T-helper 9 cell (primary cell): ENCODE measurements at places on chromosomes 13 and 19.
A peak's percentile ranks its signal among the peaks of the same experiment; 100 is the strongest.

GRCh38 chr13:83929157-83929556 is 46.9 kb upstream of the SLITRK1 start:
- no peak for DNase-seq

DNA sequence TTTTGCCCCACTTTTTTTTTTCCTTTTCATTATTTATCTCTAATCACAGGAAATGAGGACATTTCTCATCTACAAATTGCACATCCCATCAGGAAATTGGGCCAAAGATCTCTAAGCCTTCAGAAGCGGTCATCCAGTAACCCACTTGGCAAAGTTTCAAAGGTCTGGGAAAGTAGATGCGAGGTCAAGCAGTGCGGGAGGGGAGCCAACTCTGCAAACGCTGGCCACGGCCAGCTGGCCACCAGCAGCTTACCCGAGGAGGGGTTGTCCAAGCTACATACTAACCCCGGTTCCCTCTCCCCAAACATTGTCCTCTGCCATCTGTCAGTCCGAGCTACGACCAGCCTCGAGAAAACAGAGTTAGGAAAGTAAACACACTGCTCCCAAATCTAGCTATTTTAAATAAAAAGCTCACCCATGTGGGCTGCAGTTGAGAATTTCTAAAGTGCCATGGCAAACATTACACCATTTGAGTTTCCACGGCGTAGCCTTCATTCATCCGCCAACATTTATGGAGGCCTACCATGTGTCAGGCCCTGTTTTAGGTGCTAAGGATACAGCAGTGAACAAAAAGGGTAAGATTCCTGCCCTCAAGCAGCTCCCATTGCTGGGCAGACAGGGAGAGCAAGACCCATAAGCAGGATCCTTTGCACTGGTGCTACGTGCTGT is 11.5 kb downstream of the FFAR2 start:
- no peak for DNase-seq

- no peak for DNase-seq
Measured at GRCh38 chr13:50467156-50468110, 376.1 kb downstream of the DLEU7 start.

DNA sequence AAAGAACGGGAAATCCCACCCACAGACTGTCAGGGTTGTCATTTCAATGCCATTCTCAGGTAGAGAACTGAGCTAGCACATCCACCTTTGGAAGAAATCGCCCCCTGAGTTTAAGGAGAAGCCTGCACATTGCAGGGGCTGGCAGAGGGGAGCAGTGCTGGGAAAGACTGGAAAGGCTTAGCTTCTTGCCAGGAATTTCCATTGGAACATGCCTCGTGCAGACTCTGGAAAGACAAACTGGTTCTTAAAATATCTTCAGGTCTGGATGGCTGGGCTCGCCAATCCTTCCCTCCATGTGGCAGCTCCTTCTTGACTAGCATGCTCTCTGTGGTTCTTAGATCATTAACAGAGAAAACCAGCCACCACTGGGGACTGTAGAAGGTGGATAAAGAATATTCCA is 414.1 kb downstream of the TSHZ3 start:
- no peak for DNase-seq

DNA sequence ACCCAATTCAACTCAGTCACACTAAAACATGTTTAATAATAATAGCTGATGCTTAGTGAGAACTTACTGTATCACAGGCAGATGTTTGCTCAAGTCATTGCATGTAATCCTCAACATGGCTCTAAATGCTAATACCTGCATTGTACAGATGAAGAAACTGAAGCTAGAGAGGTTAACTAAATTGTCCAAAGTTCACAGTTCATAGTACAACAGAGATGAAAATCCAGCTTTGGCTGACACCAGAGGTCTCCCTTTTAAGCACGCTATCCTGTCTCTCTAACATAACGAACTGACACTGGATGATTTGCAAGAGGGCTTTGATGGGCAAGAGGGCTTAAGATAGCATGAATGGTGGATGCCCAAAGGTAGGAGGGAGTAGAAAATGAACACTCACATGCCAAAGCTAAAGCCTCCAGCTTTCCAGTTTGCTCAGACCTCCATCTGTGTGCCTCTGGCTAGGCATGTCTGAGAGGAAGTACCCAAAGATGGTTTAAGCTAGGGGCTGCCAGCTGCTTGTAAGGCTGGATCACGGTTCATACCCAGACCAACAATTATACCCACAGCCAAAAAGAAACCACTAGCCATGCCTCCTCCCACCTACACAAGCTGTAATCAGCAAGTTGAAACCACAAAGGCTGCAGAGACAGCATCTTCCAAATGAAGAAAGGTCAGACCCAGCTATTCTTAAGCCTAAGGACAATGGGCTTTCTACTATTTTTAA is 196.9 kb upstream of the UBL3 start:
- DNase-seq = no peak

GRCh38 chr13:110301083-110301482 is 5.9 kb downstream of the COL4A1 start:
- no peak for DNase-seq

- no peak for DNase-seq
Measured at GRCh38 chr13:88802886-88803285, 1131.7 kb downstream of the SLITRK5 start.

- no peak for DNase-seq
Measured at GRCh38 chr19:33240181-33240771, 14.6 kb upstream of the SLC7A10 start.

GRCh38 chr13:20567881-20568528 is 1.0 kb downstream of the IFT88 start:
- no peak for DNase-seq

DNA sequence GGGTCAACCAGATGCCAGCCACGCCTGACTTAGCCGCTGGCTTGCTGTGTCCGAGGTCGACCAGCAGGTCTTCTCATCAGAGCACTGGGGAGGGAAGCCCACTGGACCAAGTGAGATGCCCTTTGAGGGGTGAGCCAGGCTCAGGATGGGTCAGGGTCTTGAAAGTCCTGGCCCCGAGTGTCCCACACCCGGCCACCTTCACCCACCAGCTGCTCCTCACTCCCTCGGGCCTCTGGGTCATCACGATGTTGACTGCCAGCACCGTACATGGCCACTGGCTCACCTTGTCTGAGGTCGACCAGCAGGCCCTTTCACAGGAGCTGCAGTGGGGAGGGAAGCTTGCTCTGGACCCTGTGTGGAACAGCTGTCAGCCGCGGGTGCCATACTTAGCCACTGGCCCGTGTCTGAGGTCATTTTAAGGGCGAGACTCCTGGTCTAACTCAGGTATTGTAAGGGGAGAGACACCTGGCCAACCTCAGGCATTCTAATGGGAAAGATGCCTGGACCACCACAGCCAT is 1361.3 kb downstream of the UQCRFS1 start:
- no peak for DNase-seq

- peak; percentile 73 for DNase-seq
Measured at GRCh38 chr19:48415395-48415794, 21.9 kb downstream of the GRIN2D start.

DNA sequence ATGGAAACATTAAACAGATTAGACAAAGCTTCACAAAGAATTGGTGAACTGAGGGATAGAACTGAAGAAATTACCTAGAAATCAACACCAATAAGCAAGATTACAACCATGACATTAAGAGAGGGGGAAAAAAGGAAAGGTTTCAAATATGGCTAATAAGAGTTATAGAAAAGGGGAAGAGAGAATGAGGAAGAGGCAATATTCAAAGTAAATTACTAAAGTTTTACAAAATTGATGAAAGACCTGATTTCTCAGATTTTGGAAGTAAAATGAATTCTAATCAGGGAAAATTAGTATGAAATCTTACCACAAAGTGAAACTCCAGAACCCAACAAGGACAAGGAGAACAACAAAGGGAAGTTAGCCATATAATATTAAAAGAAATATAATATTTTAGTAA is 187.4 kb downstream of the NBEA start:
- no peak for DNase-seq

DNA sequence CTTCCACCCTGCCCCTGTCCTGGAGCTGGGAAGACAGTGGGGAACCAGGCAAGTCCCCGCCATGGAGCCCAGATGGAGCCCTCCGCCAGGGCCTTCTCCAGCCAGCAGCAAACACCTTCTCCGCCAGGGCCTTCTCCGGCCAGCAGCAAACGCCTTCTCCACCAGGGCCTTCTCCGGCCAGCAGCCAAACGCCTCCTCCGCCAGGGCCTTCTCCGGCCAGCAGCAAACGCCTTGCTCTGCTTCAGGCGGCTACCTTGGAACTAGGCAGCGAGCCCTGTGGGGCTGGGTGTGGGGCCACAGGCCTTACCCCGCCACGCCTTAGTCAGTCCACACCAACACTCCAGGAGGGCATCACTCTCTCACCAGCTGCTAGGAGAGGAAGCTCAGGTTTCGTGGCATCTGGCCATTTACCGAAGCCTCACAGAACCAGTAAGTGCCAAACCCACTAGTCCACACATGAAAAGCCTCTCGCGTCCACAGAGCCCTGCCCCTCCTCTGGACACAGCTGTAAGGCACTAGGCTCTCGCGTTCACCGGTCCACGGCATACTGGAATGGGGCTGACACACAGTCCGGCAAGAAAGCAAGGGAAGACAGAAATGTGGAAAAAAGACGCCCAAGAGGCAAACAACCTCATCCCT is 41.0 kb downstream of the MLLT1 start:
- no peak for DNase-seq

DNA sequence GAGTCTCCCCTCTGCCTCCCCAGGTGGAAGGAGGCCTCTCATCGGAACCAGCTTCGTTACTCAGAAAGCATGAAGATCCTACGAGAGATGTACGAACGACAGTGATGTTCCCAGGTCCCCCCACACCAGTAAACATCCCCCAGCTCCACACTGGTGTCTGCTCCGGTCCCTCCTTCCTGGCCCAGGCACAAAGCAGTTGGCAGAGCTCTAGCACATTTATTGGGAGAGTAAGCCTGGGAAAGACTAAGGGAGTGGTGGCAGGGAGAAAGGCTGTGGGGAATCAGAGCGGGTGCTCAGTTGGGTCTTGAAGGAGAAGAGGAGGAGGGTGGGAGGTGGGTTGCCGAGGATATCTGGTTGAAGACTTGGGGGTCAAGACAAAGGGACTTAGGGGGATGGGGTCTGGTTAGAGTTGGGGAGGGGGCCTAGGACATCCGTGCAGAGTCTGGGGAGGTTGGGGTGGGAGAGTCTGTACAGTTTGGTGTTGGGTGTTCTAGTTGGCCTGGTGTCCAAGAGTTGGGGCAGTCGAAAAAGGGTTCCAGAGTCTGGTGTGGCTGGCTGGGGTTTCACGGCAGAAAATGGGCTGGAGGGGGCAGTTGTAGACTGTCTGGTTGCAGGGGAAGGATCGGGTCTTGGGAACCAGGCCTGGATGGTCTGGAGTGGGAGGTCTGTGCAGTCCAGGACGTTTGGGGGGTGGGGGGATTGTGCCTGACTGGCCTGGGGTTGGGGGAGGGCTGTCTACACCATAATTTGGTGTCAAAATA is 2.3 kb downstream of the HSPB6 start:
- no peak for DNase-seq

DNA sequence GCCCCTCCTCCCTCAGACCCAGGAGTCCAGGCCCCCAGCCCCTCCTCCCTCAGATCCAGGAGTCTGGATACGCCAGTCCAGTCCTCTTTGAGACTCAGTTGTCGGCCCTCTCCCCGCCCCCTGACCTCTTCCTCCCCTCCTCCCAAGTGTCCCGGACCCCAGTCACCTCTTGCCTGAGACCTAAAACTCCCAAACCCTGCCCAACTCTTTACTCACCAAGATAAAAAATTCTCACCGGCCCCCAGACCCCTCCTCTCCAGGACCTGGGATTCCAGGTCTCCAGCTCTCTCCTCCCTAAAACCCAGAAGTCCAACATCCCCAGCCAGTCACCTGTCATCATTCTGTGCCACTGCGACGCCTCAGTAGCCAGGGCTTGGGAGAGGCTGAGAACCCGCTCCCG is 1.4 kb upstream of the HSD17B14 start:
- DNase-seq = no peak

DNA sequence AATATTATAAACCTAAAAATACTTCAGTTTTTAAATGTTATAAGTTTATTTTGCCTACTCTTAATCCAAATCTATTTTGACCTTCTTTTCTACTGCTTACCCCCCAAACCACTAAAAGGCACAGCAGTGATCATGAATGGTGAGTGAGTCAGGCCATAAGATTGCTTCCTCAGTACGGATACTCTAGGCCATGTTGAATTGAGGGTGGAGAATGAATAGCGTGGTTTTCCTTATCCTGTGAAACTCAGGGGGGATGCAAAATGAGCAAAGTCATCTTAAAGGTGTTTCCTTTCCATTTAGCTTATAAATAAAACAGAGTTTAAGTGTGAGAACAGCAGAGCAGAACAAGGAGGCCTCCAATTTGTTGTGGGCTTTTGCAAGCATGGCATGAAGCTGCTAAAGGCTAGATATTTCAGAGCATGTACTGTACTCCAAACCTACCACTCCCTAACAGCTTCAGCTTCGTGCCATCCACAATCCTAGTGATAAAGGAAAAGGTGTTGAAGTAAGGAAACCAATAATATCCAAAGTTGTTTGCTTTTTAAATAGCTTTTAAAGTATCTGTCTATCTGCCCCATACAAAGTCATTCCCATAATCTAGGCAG is 25.0 kb downstream of the SERPINE3 start:
- DNase-seq = no peak

- DNase-seq = no peak
Measured at GRCh38 chr19:3862826-3863500, 5.9 kb downstream of the ZFR2 start.

DNA sequence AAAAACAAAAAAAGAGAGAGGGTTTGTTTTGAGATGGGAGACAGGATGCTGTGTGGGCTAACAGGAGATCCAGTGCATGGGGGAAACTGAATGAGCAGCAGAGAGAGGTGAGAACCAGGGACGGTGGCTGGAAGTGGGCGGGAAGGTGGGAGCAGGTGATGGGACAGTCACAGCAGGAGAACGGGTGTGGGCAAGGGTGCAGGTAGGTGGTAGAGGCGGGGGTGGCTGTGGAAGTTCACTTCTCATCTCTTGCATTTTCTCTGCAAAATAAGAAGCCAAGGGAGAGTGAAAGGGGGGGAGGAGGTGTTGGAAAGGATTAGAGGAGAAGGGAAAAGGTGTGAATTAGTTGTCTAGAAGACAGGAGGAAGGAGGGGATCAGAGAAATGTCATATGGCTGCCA is 21.9 kb downstream of the FBXO17 start:
- no peak for DNase-seq

DNA sequence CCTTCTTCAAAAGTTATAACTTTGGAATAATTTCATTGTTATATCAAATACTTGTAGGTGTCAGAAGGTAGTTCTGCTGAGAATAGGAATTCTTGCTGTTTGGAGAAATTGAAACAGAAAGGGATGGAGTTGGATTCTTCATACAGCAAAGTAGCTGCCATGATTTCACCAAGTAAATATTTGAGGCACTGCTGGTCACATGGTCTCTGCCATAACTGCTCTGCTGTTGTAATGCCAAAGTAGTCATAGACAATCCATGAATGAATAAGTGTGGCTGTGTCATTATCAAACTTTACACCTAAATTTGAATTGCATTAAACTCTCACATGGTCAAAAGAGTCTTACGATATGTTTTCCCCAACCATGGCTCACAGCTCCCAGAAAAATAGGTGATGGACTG is 308.6 kb downstream of the GPC6 start:
- DNase-seq = no peak
